ENCODE measurements at places on chromosomes 11 and 22. TPM values are rescaled to one million over a fixed set of nuclear protein-coding genes. Genes with fewer than 3 reads are reported as not detected.

C1QTNF6 gene
- 2.0 TPM for total RNA-seq

KRTAP5-11 gene
- total RNA-seq, result 1.7 TPM

SPI1 gene
- total RNA-seq, result 13.4 TPM

WT1 gene
- total RNA-seq, result not detected

OR8D4 gene
- not detected for total RNA-seq

SLC22A8 gene
- not detected for total RNA-seq

ZW10 gene
- total RNA-seq, result 21.6 TPM

KRTAP5-4 gene
- total RNA-seq, result 0.55 TPM

GRAMD1B gene
- total RNA-seq, result 0.42 TPM

SCN4B gene
- 1.5 TPM for total RNA-seq

LRRC74B gene
- not detected for total RNA-seq

SHISA8 gene
- not detected for total RNA-seq

OSBP gene
- total RNA-seq, result 50.2 TPM

KCNK7 gene
- total RNA-seq, result 164 TPM

DCDC1 gene
- total RNA-seq, result 0.34 TPM

PGA5 gene
- not detected for total RNA-seq

GTSE1 gene
- total RNA-seq, result 2.2 TPM

GRIA4 gene
- total RNA-seq, result 1.6 TPM

TEX54 gene
- not detected for total RNA-seq
